Kidney (tissue), 22 donors: ENCODE measurements at places on chromosomes 6 and 20. TPM values are rescaled to one million over a fixed set of nuclear protein-coding genes. Genes with fewer than 3 reads are reported as not detected.
A peak's percentile ranks its signal among the peaks of the same experiment; 100 is the strongest.

MLN gene
- total RNA-seq: not detected

LHFPL5 gene
- total RNA-seq: 0.47 TPM

PLN gene
- total RNA-seq: 47.2 TPM

SH3BGRL2 gene
- total RNA-seq: 14.6 TPM

GDAP1L1 gene
- not detected for total RNA-seq

DNA sequence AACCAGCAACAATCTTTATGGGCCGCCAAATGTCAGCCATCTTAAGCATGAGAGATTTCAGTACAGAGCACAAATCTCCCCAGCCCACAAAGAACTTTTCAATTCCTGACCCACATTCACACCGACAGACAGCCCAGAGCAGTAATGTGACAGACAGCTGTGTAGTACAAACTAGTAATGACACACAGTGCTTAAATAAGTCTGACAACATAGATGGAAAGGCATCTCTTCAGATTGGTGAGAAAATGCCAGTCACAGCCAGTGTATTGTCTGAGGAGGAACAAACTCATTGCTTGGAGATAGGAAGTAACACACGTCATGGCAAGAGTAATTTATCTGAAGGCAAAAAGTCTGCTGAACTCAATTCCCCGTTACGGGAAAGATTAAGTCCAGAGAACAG lies 36.0 kb downstream of the KIZ start:
- no peak for DNase-seq
- no peaks in the 10 kb centered on the region for H3K4me1 ChIP-seq
- peaks cover 3% of the 10 kb centered on the region for H3K36me3 ChIP-seq
- H3K27me3 ChIP-seq: no peaks in the 10 kb centered on the region
- H3K4me3 ChIP-seq: no peak overlapping the region

DNA sequence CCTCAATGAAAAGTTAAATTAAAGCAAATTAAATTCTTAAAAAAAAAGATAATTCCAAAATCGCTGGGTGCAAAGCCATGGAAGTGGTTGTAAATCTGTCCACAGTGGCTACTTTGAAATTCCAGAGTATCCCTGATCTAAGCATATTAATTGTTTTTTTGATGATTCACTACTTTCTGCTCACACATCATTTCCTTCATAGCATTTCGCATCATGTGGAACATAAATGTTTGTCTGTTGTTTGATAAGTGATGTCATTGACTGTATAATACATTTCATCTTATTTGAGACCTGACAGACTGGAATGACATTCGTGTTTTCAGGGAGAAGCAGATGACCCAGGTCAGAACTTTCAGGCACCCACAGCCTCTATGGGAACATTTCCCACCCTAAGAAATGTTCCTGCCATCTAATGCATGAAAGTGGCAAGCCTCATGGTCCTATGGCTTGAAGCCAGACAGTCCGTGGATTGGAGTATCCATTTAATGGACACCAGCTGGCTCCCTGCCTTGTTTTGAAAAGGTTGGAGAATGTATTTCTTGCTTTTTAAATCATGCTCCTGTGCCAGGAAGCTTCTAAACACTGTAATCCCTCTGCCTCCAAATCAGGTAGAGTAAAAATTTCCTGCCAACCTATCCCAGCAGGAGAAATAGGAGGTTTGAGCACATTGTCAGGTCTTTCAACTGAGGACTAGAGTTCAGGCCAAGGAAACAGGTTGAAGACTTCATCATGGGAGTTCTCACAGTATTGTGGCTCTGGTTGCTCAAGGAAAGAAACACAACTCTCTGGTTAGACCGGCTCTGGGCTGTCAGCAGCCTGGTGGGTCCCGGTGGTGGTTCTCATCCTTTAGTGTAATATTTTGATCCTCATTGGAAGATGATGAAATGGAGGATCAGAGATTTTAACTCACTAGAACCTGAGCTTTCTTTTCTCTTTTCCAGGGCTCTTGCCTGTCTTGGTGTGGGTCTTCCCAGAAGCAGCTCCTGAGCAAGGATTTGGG lies 157.9 kb downstream of the SLC24A3 start:
- H3K36me3 ChIP-seq: no peaks in the 10 kb centered on the region
- H3K27ac ChIP-seq: no peak overlapping the region
- H3K27me3 ChIP-seq: no peaks in the 10 kb centered on the region

GRCh38 chr6:43013097-43013842 lies 476 bp downstream of the MEA1 start:
- H3K27me3 ChIP-seq: no peaks in the 10 kb centered on the region
- peaks cover 17% of the 10 kb centered on the region for H3K36me3 ChIP-seq
- H3K4me1 ChIP-seq: peaks cover 18% of the 10 kb centered on the region
- no peak overlapping the region for H3K27ac ChIP-seq

DNA sequence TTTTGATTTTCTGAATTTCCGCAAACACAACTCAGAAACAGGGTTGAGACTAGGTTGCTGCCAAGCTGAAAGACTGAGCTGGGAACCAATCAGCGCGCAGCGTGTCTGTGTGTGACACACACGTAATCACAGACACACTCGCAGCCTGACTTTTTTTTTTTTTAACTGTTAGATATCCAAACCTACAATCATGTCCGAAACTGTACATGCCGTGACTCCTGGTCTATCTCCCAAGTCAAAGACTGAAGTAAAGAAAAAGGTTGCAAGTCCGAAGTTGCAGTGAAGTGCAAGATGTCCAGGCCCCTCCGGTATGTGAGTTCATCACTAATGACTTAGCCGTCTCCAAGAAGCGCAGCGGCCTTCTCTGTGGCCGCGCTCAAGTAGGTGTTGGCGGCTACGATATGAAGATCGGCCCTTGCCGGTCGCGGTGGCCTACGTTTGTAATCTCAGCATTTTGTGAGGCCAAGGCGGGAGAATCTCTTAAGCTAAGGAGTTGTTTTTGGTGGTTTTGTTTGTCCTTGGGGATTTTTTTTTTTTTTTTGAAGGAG lies 108.2 kb downstream of the HFE start:
- peak; percentile 93 for DNase-seq
- H3K36me3 ChIP-seq: no peaks in the 10 kb centered on the region
- peaks cover 10% of the 10 kb centered on the region for H3K4me1 ChIP-seq
- H3K27me3 ChIP-seq: no peaks in the 10 kb centered on the region
- peak overlapping the region; percentile 72 for H3K4me3 ChIP-seq
- peak overlapping the region; percentile 68 for H3K27ac ChIP-seq

GRCh38 chr20:23147964-23148730 lies 62.0 kb upstream of the CD93 start:
- DNase-seq: no peak
- H3K27ac ChIP-seq: peak overlapping the region; percentile 39
- H3K4me3 ChIP-seq: no peak overlapping the region
- no peaks in the 10 kb centered on the region for H3K36me3 ChIP-seq
- H3K27me3 ChIP-seq: no peaks in the 10 kb centered on the region

- H3K36me3 ChIP-seq: no peaks in the 10 kb centered on the region
- H3K4me1 ChIP-seq: no peaks in the 10 kb centered on the region
- DNase-seq: no peak
- H3K27me3 ChIP-seq: no peaks in the 10 kb centered on the region
Observed at GRCh38 chr6:49634092-49634835, 2.4 kb downstream of the RHAG start.

GRCh38 chr6:3410385-3411360 lies 46.2 kb downstream of the SLC22A23 start:
- peak overlapping the region; percentile 43 for H3K27ac ChIP-seq
- H3K36me3 ChIP-seq: peaks cover 3% of the 10 kb centered on the region
- H3K4me1 ChIP-seq: no peaks in the 10 kb centered on the region
- H3K27me3 ChIP-seq: no peaks in the 10 kb centered on the region

DNA sequence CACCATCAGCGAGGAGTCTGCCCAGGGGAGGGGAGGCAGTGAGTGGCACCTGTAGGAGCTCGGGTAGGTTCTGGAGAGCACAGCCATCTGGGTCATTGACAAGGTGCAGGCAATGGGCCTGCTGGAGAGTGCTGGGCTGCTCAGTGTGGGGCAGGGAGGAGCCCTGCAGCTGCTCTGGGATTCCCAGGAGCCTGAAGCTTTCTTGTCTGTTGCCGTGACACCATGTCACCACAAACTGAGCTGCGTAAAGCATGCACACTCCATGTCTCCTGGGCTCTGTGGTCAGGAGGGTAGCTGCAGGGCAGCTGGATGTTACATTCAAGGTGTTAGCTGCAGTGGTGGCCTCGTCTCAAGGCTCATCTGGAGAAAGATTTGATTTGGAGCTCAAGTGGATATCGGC lies 4.5 kb upstream of the SLC22A1 start:
- no peak overlapping the region for H3K27ac ChIP-seq
- DNase-seq: no peak
- no peaks in the 10 kb centered on the region for H3K4me1 ChIP-seq
- H3K27me3 ChIP-seq: no peaks in the 10 kb centered on the region
- H3K4me3 ChIP-seq: no peak overlapping the region

DNA sequence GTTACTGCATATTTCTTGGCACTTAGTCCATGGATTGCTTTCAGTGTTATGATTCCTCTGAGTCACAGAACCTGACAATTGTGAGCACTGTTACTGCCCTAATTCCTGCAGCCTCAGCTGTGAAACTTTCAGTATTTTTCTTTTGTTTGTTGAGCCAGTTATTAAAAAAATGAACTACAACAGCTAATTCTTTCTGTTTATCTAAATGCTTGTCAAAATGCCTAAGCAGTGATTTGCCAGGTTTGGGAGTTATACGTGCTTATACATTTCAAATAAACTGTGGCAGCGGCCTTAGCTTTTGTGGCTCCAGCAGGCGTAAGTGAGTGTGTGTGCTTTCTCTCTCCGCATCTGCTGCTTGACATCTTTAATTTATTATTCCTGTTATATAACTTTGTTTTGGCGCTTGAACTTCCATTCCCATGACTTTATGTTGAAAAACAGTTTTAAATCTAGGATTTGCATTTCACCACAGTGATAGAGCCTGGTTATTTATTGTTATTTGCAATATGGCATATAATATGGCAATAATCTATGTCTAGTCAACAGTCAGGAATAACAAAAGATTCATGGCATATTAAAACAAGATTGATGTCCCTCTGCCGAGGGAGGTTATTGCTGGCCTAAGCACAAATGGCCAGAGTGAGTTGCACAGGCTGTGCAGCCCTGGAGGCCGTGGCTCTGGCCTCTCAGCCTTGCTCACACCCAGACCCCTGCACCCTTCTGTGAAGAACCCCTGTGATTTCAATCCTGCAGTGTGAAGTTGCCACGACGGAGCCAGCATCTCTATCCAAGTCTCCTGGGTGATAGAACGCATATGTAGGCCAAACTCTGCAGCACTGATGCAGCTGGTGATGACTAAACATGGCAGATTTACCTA lies 303.4 kb downstream of the THBS2 start:
- no peaks in the 10 kb centered on the region for H3K4me1 ChIP-seq
- DNase-seq: no peak
- no peaks in the 10 kb centered on the region for H3K27me3 ChIP-seq
- no peak overlapping the region for H3K4me3 ChIP-seq

DNA sequence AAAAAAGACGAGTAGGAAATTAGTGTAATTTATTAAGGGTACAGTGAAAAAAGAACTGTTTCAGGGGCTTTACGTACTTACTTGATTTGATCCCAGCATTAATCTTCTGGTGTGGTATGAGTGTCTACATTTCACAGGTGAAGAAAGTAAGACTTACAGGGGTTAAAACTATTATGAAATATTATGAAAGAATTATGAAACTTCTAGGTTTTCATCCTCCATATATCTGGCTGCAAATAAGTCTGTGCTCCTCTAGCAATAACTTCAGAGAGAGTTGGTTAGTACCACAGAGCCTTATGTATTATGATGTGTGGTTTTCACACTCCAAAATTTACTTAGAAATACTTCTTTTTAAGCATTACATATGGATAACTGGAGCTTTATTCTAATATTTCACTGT lies 41.9 kb downstream of the ZFAND3 start:
- H3K4me1 ChIP-seq: no peaks in the 10 kb centered on the region
- H3K27ac ChIP-seq: no peak overlapping the region
- H3K27me3 ChIP-seq: no peaks in the 10 kb centered on the region
- DNase-seq: no peak
- H3K36me3 ChIP-seq: no peaks in the 10 kb centered on the region

GRCh38 chr6:155638200-155638599 lies 182.6 kb upstream of the NOX3 start:
- no peak for DNase-seq
- no peak overlapping the region for H3K4me3 ChIP-seq

DNA sequence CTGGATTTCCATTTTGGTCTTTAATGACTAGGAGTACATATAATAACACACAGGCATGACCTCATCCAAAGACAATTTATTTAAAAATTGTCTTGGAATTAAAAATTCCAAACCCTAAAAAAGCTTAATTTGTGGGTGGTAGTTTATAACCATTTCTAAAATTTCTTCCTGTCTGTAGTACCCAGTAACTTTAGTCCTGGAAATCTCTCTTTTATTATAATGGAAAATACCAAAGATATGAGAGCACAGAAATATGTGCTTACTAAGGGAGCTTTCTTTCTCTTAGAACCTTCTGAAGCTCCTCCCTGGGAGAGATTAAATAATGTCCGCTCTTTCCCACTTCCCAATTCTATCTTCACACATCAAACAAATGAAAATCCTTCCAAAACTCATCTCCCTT lies 70.5 kb upstream of the PRL start:
- no peak overlapping the region for H3K27ac ChIP-seq
- H3K36me3 ChIP-seq: no peaks in the 10 kb centered on the region
- no peak for DNase-seq
- H3K4me1 ChIP-seq: peaks cover 2% of the 10 kb centered on the region

DNA sequence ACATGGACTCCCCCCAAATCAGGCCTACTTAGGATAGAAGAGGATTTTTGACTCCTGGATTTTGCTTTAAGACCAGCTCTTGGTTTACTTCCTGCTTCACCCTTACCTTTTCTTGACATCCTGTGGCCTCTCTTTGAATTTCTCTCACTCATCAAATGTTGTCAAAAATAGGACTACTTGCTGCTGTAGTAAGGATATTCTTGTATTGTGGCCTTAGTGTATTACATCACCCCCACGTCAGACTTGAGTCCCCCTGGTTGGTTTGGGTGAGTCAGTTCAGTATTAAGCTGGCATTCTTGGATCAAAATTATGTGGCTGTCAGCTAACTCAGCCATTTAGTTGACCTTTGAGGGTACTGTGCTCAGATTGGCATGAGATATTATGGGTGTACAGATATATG lies 1.1 kb downstream of the TPX2 start:
- no peak overlapping the region for H3K4me3 ChIP-seq
- no peak overlapping the region for H3K27ac ChIP-seq
- no peaks in the 10 kb centered on the region for H3K27me3 ChIP-seq
- no peak for DNase-seq
- H3K36me3 ChIP-seq: no peaks in the 10 kb centered on the region

GRCh38 chr20:46031701-46032254 lies 2.8 kb downstream of the SLC12A5 start:
- no peak for DNase-seq
- H3K27ac ChIP-seq: no peak overlapping the region
- no peaks in the 10 kb centered on the region for H3K4me1 ChIP-seq

DNA sequence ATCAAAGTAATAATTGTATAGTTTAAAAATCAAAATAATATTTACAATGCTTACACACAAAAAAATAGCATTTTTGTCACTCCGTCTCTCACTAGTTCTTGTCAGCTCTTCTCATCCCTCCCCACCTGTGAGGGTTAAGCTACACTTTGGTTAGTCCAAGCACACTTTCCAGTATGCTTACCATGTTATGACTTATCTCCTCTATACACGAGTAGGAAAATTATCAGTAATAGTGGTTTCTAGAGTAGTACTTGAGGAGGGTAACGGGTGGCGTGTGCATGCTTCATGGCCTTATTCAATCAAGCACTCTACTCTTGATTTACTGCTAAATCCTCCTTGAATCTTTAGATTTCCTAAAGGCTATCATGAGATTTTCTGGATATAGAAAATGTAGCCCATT lies 443.7 kb downstream of the UTRN start:
- no peak for DNase-seq
- no peak overlapping the region for H3K27ac ChIP-seq
- H3K4me3 ChIP-seq: no peak overlapping the region
- no peaks in the 10 kb centered on the region for H3K36me3 ChIP-seq
